ENCODE measurements at places on chromosomes 13 and 19. TPM values are rescaled to one million over a fixed set of nuclear protein-coding genes. Genes with fewer than 3 reads are reported as not detected.

The PSG11 gene
- not detected for total RNA-seq

GRCh38 chr19:21604351-21604926 is 99.0 kb downstream of the ZNF429 start:
- peak overlapping the region; percentile 44 for H3K27ac ChIP-seq
- H3K27me3 ChIP-seq: no peaks in the 10 kb centered on the region
- no peaks in the 10 kb centered on the region for H3K36me3 ChIP-seq
- no peak for DNase-seq
- H3K4me3 ChIP-seq: peak overlapping the region; percentile 69
- H3K4me1 ChIP-seq: no peaks in the 10 kb centered on the region

GRCh38 chr19:10068205-10068604 is 17.9 kb upstream of the SHFL start:
- H3K27ac ChIP-seq: no peak overlapping the region
- H3K4me3 ChIP-seq: no peak overlapping the region
- DNase-seq: no peak

The OR7A5 gene
- not detected for total RNA-seq

DNA sequence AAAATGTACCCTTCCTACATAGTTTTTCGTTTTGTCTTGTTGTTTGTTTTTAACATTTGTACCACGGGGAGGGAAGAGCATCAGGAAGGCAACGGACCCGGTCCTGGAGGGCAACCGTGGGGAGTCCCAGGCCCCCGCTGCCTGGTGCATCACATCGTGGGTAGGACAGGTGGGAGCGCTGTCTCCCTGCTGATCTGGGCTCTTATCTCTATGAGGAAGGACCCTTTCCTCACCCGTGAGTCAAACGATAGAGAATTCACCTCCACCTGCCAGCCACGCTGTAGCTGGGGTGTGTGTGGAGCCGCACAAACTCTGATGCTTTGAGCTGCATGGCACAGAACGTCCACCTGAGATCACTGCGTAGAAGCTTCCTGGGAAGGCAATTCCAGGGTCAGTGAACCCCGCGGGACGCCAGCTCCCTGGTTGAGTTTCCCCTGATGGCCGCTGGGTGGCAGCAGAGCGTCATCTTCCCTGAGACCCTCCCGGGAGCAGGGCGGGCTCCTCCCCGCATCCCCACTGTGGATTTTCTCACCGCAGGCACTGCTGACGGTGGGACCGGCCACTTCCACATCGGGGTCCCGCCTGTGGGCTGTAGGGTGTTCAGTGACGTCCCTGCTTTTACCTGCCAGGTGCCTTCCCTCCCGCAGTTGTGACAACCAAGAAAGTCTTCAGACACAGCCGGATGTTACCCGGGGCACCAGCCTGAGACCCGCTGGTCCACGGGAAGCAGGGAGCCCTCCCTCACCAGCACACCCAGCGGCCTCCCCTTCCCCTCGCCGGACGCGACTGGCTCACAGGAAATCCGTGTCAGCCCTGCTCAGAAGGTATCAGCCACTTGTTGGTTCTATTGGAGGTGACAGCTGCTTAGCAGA is 54.7 kb downstream of the ZNF787 start:
- H3K4me3 ChIP-seq: no peak overlapping the region
- no peak overlapping the region for H3K27ac ChIP-seq
- H3K4me1 ChIP-seq: peaks cover 6% of the 10 kb centered on the region
- no peaks in the 10 kb centered on the region for H3K27me3 ChIP-seq
- peak; percentile 70 for DNase-seq

DNA sequence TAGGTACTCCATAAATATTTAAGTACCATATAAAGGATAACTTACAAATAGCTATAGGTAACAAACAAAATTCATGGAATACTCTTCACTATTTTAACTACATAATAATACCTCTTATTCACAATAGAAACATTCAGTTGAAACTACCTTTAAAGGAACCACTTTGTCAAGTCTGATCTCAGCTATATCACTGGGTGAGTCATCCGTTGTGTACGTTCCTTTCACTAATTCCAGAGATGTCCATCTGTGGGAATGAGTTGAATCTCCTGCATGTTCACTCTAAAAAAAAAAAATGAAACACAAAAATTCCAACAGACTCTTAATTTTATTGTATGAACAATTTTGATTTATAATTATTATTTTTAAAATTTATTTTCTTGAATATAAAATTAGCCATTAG is 149.4 kb upstream of the FBXL3 start:
- no peaks in the 10 kb centered on the region for H3K4me1 ChIP-seq
- H3K4me3 ChIP-seq: no peak overlapping the region
- H3K27ac ChIP-seq: no peak overlapping the region
- H3K27me3 ChIP-seq: no peaks in the 10 kb centered on the region
- DNase-seq: no peak

DNA sequence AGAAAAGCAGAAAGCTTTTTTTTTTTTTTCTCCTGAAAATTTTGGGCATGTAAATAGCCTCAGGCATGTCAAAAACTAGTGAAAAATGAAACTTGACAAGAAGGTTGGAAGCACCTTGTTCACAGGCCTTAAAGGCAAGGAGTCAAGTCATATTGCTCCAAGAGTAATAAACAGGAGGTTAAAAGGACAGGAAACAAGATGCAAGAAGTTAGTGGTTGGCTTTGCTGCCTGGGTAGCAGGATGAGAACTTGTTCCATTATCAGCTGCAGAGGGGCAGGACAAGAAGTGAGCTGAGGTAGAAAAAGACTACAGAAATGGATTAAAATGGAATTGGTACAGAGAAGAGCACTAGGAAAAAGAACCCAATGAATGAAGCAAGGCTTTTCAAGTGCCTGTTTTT is 242.6 kb downstream of the DCT start:
- no peaks in the 10 kb centered on the region for H3K36me3 ChIP-seq
- H3K27ac ChIP-seq: no peak overlapping the region
- no peak overlapping the region for H3K4me3 ChIP-seq
- no peaks in the 10 kb centered on the region for H3K4me1 ChIP-seq

Measured in ascending aorta (tissue), 2 donors.